GM12891 (cell line): ENCODE measurements at places on chromosomes 2 and 18.

- no peak for DNase-seq
Measured at GRCh38 chr2:118464046-118464445, 375.8 kb downstream of the INSIG2 start.

DNA sequence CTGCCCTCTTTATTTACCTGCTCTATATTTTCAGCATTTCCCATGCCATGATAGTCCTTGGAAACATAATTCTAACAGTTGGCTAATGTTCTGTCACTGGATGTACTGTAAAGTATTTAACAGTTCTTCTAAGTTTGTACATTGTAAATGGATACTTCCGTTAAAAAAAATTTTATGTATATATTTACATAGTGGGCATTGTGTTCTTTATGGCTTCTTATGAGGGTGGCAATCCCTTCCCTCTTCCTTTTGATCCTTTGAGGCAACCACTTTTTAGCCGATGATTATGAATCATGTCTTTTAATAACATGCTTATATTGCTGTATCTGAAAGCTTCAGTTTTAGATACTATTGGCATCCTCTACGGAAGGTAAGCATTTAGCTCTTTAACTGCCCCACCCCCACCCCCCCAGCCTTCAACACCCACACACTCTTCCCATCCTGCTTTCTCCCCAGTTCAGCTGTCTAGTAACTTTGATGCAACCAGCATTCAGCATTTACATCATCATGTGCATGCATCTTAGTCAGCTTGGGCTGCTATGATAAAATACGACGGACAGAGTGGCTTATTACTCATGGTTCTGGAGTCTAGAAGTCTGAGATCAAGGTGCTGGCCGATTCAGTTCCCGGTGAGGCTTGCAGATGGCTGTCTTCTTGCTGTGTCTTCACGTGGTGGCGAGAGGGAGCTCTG is 21.0 kb upstream of the EDAR start:
- no peak for DNase-seq

DNA sequence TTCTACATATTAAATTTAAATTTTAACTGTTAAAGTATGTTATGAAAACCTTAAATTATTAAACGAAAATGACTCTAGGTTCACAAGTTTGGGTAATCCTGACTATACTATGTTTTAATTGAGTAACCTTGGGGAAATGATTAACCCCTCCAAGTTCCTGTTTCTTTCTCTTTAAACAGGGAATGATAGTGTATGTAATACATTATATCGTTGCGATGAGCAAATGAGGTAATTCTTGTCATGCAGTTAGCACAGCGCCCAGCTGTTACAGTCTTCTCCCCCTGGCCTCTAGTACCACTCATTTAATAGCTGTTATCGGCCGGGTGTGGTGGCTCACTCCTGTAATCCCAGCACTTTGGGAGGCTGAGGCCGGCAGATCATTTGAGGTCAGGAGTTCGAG is 80.4 kb downstream of the MTA3 start:
- DNase-seq: no peak

DNA sequence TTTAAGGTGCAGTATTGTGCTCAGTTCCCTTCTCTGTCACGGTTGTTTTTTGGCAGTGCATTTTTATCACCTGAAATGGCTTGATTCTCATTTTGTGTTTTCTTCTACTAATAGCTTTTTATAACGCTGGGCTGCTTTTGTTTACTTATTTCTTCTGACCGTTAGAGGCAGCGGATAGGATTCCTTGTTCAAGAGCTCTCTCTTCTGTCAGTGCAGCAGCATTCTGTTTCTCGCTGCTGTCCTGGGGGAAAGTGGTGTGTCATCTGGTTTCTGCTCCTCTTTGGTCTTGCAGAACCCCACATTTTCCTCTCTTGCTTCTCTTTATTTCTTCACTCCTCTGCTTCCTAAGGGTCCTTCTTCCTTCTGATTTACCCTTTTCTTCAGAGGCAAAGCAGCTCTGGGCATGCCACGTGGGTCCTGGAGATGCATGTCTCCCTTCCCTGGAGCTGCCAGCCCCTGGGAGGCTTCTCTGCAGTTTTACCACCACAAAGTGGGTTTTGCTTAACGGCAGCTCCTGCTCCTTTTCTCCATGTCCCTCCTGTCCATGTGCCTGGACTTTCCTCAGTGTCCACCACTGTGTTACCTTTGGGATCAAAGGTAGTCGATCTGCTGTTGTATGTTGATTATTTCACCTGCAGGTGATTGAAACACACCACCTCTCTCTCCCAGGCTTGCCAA is 47.3 kb upstream of the SNTG2 start:
- DNase-seq: no peak

DNA sequence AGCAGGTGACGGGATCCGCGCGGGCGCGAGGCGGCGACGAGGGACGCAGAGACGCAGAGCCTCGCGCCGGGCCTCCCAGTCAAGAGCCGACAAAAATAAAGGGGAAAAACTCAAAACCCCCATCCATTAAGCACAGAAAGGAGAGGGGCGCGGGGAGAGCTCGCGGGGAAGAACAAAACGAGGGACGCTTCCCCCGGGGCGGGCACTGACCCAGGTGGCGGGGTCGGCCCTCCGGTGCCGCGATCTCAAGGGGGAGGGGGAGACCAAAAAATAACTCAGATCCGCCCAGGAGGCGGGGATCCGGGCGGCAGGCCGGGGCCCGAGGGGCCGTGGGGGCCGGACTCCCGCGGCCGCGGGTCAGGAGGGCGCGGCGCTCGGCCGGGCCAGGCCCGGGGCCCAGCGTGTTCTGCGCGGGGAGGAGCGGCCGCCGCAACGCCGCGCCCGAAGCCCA is 597 bp downstream of the RNF103 start:
- peak; percentile 54 for DNase-seq

DNA sequence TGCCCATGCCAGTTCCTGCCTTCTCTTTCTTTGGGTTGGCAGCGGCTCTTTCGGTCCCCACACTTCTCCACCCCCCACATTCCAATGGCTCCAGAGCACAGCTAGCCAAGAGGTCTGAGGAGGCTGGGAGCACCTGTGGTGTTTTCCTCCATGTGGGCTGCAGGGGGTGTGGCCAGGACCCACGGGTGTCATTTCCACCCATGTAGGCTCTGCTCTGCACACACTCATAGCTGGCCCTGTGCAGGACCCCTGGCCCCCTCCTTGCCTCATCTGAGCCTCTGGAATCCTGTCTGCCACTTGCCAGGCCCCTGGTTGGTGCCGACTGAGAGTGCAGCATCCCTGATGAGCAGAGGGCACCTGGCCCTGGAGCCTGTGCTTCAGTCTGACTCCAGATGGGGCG is 46.3 kb downstream of the DYSF start:
- no peak for DNase-seq

GRCh38 chr18:10726198-10727068 is 200.6 kb downstream of the NAPG start:
- DNase-seq: no peak

- DNase-seq: no peak
Measured at GRCh38 chr18:58580623-58581022, 48.3 kb downstream of the ALPK2 start.

GRCh38 chr2:77370511-77370910 is 151.7 kb downstream of the LRRTM4 start:
- no peak for DNase-seq

DNA sequence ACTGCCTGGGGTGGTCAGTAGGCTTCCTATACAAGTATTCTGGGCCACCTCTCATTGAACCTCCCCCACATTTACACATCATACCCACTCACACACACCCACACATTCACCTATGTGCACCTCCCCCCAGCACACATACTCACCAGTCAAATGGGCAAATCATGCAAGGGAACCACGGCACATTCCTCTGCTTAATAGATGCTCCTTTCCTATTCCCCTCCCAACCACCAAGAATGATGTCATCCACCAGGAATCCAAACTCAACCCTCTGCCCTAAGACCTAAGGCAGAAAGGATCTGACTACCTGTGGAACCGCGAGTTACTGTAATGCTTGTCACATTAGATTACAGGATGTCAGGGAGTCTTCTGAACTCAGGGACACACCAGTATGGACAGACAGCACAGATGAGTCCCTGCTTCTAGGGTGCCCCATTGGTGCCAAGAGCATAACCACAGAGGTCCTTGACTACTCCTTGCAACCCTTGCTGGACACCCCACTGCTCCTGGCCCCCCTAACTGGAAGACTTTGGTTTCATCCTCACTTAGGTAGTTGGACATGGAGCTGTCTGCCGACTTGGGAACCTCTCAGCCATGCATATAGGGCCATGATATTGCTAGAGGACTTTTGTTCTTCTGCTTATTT is 21.5 kb upstream of the CAB39 start:
- no peak for DNase-seq

DNA sequence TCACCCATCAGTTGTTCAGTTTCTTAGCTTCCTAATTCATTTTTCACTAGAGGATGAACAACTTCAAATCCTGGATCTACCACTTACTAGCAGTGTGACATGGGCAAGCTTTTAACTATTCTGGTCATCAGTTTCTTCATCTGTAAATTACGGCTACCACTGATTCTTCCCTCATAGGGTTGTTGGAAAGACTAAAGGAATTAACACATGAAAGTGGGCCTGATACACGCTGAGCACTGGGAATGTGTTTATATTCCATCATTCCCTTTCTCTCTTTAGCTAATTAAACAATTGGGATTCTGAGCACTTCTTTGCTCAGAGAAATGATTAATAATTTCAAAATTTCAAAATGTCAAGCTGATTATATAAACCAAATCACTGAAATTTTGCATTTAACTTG is 862.3 kb upstream of the GCFC2 start:
- DNase-seq: no peak

- no peak for DNase-seq
Measured at GRCh38 chr2:216181351-216181750, 72.2 kb downstream of the XRCC5 start.

GRCh38 chr2:66331176-66331575 is 103.7 kb upstream of the MEIS1 start:
- no peak for DNase-seq

- DNase-seq: no peak
Measured at GRCh38 chr2:164496881-164497280, 124.4 kb downstream of the GRB14 start.

DNA sequence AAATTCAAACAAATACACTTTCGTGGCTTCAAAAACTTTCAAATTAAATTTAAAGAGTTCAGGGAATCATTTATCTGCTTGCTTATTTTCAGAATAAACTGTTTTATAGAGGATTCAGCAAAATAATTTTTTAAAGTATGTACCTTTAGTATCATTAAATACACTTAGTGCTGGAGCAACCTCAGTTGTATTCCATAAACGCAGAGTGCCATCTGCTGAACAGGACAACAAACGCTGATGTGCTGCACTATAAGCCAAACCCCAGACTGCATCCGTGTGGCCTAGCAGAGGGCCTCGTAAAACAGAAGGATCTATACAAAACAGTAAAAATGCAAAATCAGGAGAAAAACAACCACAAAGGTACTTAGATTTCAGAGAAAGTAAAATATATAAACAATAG is 108.6 kb downstream of the STRN start:
- no peak for DNase-seq

GRCh38 chr18:70287731-70288130 is 1.1 kb upstream of the SOCS6 start:
- DNase-seq: no peak

DNA sequence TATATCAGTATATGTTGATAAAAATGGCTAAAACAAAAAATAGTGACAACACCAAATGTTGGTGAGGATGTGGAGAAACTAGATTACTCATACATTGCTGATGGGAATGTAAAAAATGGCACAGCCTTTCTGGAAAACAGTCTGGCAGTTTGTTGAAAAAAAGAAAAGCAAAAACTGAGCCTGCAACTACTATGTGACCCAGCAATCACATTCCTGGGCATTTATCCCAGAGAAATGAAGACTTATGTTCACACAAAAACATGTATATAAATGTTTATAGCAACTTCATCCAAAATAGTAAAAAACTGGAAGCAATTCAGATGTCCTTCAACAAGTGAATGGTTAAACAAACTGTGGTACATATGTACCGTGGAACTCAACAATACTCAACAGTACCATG is 7.5 kb upstream of the KDSR start:
- DNase-seq: no peak

- DNase-seq: no peak
Measured at GRCh38 chr2:181152701-181153100, 172.3 kb downstream of the UBE2E3 start.

DNA sequence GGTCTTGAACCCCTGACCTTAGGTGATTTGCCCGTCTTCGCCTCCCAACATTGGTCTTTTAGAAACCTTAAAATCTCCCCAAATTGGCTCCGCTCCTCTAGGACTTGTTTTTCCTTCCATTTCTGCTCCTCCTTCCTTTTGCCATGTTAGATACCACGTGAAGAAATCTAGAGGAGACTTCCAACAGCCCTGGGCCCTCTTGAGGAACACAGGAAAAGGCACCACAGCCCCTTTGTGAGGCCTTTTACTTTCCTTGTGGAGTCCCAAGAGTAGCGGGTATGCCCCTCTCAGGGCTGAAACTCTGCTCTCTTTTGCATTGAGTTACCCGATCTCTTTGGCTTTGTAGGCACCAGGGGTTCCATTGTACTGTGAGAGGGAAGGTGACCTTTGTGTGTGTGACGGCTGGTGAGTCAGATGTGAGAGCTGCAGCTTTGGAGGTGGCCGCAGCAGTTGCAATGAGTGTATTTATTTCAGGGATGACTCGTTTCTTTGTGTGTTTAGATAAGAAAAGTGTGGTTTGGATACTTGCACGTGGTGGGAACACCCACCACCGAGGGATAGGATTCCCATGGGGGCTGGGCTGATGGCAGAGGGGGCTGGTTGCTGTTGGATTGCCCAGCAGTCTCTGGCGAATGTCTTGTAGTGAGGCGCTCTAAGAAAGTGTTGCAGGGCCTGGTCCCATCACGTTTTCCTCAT is 218.4 kb upstream of the HS6ST1 start:
- no peak for DNase-seq

GRCh38 chr2:127110985-127111384 is 4.0 kb upstream of the BIN1 start:
- DNase-seq: no peak

DNA sequence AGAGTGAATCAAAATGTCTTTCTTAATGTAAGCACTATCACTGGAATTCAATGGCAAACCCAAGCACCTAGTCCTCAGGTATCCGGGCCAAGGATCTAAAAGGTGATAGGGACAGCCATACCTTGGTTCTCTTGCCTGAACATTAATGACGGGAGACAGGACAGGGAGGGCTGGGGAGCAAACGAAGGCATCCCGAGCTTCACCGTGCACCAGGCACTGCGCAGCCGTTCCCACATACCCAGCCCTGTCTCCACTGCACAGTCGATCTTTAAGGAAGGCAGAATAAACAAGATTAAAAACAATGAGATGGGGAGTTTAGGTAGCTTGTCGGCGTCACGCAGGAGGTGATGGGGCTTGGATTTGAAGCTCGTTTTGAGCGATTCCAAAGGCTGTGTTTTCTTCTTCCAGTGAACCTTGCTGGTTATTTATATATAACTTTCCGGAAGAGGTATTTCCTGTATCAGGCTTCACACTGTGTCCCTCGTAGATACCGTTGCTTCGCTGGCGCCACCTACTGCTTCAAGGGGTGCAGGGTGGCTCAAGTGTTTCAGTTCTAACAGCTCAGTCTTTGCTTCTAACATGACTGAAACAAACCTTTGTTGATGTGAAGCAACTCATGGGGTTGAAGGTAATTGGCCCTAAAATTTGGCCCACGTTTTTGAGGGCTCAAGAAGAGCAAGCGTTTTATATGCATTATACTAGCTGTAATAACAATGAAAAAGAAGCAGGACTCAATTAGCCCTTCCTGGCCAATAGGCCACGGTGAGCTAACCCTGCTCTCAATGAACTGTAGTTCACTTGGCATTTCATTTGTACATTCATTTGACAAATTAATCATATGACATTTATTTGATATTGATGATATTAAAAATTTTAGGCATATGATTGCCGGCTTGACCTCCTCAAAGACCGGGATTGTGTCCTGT is 77.4 kb downstream of the DCDC2C start:
- peak; percentile 76 for DNase-seq
